ENCODE measurements at places on chromosomes 2 and 18.

DNA sequence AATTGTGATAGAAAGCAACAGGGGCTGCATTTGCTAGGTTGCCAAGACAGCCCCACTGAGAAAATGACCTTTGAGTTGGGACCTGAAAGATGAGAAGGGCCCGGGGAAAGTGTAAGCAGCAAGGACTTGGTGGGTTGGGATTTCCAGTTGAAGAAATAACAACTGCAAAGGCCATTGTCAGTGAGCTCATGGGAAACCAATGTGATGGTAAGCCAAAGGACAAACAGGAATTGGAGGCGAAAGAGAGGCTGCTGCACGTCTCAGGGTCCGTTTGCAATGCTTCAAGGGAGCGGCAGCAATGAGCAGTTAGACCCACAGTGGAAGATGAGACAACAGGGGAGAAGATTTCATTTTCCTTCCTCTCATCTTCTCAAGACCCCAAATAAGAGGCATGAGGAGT, 51.5 kb upstream of the RGPD4 start:
- no peak for DNase-seq

DNA sequence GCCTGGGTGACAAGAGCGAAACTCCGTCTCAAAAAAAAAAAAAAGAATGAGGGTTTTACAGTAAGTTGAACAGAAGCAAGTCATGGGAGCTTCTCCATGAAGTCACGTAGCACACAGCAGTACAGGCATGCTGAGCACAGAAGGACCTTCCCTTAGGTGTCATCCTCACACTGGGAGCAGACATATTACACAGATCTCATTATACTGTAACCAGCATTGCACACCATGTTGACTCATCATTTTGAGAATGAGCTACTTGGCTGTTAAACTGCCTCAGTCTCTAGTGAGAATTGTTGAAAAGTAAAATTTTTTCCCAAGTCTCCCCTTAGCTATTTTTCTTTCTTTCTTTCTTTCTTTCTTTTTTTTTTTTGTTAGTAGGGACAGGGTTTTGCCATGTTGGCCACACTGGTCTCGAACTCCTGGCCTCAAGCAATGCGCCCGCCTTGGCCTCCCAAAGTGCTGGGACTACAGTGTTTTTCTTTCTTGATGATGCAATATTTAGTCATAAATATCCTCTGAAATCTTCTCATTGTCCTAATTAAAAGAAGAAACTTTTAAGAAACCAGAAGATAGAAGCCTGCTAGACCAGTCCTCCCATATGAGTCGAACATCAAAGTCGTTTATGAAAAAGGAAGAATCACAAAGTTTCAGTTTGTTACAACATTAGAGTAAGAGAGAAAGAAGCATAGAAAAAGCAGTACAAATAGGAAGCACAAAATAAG, 37.9 kb upstream of the PPP1CB start:
- no peak for DNase-seq

- no peak for DNase-seq
Measured at GRCh38 chr2:75162259-75162658, 37.1 kb downstream of the TACR1 start.

DNA sequence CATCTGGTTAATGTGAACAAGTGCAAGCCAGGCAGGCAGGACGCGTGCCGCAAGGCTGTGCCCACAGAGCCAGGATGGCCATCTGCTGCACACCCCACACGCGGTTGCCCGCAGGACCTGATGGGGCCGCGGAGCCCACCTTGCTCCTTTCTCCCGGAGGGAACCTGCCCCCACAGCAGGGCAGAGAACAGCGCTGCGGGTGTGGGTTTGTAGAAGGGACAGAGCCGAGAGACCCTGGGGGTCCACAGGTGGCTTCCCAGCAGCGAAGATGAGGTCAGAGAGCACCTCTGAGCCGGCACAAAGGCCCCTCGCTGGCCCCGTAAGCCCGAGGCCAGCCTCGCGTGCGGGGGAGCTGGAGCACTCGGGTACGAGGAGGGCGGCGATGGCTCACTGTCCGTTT, 460.8 kb upstream of the SALL3 start:
- DNase-seq: no peak

GRCh38 chr2:48851161-48851560, 95.6 kb upstream of the LHCGR start:
- DNase-seq: no peak

GRCh38 chr2:239496700-239497099, 95.9 kb upstream of the HDAC4 start:
- DNase-seq: peak; percentile 24

DNA sequence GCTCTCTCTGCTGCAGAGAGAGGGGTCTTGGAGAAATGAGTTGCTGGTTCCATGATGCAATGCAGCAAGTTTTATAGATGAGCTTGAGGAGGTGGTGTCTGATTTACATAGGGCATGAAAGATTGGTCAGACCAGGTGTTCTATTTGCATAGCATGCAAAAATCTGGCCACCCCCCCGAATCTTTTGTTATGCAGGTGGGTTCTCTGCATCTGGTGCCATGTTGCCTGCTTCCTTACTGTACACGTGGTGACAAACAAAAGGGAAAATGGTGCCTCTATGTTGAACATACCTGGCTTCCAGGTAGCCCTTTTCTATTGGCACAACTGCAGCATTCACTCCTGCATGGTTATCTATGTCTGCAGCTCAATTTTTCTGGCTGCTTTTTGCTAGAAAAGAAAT, 169.4 kb downstream of the GALNT1 start:
- no peak for DNase-seq

DNA sequence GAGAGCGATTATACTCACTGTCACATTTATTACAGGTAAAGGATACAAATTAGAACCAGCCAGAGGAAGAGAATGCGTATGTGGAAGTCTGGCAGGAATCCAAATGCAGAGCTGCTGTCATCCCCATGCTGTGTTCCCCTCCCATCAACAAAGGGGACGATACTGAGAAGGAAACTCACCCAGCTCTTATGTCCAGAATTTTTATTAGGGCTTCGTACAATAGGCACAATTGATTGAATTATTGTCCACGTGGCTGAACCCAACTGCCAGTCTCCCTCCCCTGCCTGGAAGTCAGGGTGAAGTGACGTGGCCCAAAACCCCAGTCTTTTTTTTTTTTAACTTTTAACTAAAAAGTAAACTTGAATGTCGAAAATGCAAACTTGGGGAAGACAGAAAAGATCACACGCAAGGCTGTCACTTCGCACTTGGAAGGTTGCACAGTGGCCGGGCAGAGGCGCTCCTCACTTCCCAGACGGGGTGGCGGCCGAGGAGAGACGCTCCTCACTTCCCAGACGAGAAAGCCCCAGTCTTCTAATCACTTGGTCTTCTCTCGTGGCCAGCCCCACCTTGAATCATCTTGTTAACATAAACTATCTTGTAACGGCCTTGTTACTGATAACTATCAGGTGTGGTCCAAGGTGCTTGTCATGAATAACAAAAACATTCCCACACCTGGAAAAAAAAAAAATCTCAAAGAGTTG, 40.0 kb upstream of the ITSN2 start:
- no peak for DNase-seq

GRCh38 chr2:46979571-46979979, 64.0 kb upstream of the MCFD2 start:
- peak; percentile 82 for DNase-seq

GRCh38 chr2:56130463-56131070, 53.2 kb upstream of the CCDC85A start:
- peak; percentile 4 for DNase-seq

- no peak for DNase-seq
Measured at GRCh38 chr2:84424152-84424551, 34.9 kb downstream of the SUCLG1 start.

GRCh38 chr2:24918326-24919036, 1.6 kb downstream of the ADCY3 start:
- DNase-seq: no peak

DNA sequence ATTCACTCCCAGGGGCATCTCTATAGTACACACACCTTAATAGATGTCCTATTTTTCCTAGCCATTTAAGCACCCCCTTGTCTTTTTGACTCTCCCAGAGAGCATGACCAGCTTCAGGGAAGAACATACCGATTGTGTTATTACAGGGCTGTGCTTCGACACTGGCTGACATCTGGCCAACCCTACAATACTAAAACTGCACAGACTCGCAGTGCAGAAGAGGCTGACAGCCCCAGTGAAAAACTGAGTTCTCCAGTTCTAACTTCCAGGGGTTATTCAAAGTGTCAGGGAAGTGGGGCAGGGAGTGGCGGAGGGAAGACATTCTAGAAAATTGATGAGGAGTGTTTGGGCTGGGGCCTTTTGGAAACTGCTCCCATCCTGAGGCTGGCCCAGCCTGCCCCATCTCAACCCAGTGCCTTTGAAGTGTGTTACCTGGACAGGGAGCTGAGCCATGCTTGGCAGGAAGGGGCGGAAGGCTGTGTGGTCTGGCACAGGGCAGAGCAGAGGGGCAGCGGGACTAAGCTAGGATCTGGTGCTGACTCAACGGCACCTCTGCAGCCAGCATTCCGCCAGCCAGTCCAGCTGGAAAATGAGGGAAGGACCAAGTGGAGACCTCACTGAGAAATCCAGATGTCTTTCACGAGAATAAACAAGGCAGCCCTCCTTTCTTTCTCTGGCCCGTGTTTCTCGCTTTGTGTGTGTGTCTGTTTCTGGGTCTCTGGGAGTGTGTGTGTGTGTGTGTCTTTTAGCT, 15.4 kb upstream of the IGFBP5 start:
- no peak for DNase-seq

- DNase-seq: no peak
Measured at GRCh38 chr18:36378205-36378604, 80.7 kb downstream of the FHOD3 start.

- no peak for DNase-seq
Measured at GRCh38 chr2:37877457-37878315, 47.4 kb upstream of the RMDN2 start.

DNA sequence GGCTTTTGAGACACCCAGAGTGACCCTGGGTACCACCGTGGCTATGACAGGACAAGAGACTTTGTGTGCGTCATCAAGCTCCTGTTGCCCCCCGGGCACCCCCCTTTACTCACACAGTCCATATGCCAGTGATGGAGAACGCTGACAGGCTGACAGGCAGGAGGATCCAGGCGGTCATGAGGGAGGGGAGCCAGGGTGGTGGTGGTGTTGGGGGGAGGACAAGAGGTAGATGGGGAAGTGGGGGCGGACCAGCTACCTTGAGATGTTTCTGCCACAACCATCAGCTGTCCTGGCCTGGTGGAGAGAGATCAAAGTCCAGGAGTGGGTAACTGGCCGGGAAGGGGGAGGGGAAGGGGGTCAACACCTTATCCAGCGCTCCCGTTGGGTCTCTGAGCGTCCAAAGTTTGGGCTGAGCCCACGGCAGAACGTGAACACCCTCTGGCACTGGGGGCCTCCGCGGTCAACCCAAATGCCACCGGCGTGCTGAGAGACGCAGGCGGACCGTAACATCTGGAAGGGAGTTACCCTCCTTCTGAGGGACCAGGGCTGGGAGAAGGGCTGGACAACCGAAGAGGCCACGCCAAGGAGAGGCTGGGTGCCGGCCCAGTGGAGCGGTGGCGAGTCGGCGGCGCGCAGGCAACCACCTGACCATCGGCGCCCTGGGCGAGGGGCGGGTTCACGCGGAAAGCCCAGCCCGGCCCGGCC, 575 bp downstream of the TMEM150A start:
- no peak for DNase-seq

DNA sequence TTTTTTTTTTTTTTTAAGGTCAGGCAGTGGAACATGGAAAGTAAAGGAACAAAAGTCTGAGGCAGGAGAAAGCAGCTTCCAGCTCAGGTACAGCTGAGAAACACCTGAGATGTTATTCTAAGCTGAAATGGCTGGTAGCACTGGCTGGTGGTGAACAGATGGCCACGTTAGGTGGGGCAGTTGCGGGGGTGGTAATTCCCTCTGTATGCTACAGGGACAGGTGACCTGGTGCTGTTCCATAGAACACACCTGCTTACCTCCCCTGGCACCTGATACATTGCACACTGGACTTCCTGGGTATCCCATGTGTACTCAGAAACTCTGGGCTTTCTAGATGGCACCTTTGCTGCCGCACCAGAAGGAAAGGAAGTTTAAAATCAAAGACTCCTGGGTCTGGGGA, 333.3 kb downstream of the SLC8A1 start:
- no peak for DNase-seq

DNA sequence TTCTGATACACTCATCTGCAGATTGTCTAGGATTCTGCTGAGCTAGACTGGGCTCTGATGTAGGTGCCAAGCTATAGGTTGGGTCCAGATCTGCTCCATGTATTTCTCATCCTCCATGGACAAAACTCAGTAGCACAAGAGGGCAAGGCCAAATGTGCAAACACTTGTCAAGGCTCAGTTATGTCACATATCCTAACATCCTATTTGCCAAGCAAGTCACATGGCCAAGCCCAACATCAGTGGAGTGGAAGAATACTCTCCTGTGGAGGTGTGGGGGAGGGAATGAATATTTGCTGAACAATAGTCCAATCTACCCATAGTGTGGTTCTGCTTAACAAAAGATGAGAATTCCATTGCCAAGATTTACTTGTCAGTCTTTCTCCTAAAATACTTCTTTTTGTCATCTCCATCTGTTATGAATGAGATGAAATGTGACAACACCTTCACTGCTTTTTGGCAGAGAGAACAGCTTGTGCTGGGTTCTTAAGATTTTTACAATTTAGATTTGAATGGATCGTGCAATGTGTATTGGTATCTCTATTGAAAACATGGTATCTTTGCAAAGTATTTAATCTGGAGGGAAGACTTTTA, 89.9 kb downstream of the OXER1 start:
- no peak for DNase-seq

- DNase-seq: peak; percentile 4
Measured at GRCh38 chr2:15010346-15010745, 377.8 kb downstream of the LRATD1 start.

- DNase-seq: no peak
Measured at GRCh38 chr2:76204048-76204447, 493.3 kb upstream of the GCFC2 start.

DNA sequence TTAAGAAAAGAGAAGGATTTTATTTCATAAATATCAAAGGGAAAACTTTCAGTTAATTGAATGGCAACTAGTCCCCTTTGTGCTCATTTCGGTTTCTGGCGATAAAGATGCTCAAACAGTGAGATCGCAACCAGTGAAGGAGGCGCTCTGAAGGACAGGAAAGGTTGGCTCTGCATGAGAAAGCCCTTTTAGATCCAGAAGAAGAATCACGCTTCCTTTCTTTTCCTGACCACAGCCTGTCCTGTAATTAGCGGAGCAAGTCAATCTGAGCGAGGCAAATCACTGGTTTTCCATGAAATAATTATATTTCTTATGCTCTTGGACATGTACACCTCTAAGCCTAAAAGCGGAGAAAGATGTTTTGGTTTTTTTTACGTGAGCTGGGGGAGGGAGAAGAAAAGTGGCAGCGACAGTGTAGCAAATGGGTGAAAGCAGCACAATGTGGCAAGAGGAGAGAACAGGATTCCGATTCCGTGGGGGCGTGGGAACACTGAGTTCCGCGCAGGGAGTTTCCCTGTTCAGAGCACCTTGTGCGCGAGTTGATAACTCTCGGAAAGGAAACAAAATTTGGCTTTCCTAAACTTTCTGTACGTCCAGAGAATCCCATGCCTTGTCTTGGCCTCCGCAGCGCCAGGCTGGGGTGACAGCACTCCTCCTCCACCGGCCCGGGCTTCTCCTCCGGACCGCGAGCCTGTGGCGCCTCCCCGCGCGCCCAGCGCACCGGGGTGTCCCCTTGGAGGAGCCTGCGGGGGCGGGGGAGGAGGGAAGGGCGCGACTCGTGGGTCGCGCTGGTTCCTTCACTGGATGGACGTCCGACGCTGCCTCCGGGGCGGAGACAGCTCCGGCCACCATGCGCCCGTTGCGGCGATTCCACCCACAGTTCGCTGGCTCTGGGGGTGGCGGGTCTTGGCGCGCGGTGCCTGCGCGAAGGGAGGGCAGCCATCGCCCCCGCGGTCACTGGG, 620 bp upstream of the SLC9A2 start:
- peak; percentile 46 for DNase-seq

GRCh38 chr2:198408171-198408570, 603.8 kb downstream of the PLCL1 start:
- no peak for DNase-seq

- no peak for DNase-seq
Measured at GRCh38 chr18:59689756-59690155, 7.5 kb downstream of the CCBE1 start.
